ENCODE measurements at places on chromosomes 2 and 18. TPM values are rescaled to one million over a fixed set of nuclear protein-coding genes. Genes with fewer than 3 reads are reported as not detected.

DNA sequence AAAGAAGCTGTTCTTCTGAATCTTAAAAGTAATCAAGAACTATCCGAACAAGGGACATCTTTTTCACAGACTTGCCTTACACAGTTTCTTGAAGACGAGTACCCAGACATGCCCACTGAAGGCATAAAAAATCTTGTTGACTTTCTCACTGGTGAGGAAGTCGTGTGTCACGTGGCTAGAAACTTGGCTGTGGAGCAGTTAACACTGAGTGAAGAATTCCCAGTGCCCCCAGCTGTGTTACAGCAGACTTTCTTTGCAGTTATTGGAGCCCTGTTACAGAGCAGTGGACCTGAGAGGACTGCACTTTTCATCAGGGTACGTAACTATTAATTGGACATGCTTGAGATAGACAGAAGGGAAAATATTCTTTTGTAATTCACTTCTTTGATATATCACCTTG is 2.4 kb downstream of the MRPL44 start:
- DNase-seq: no peak

- no peak for DNase-seq
These were observed 46.2 kb downstream of the ARHGAP15 start for GRCh38 chr2:143175438-143175837.

- DNase-seq: no peak
These were observed 98.5 kb upstream of the NOSTRIN start for GRCh38 chr2:168703926-168704325.

DNA sequence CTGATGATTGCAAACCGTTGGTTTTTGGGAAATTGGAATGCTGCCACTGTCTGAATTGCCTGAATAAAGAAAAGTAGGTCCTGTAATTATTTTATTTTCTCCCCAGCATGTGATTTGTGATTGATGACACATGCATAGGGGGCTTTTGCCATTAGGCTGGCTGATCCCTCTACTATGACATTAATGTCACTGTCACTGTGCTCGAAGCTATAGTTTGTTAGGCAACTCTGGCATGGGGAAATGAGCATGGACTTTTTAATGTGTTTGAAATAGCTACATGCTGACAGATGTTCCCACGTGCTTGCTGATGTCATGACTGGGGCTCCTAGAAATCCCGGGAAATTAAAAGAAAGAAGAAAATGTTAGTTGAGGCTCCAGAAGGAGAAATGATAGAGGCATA is 99.1 kb downstream of the HRH4 start:
- peak; percentile 73 for DNase-seq

DUSP11 gene
- total RNA-seq: 35.8 TPM

DNA sequence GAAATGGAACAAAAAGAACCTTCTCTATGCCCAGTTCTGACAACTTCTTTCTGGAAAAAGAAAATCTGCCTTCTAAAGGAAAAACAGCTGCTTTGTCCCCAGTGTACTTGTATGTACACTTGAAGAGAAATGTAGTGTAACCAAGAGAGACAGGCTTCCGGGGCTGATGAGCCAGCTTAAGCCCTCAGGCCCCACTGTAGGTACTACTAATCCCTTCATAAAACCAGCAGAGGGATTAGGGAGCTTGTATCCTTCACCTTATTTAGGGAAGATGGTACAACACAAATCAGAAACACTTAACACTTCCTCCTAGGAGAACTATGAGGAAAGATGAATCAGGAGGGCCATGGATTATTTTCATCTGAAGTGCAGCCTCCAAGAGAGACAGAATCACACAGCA is 18.8 kb upstream of the SUCLG1 start:
- no peak for DNase-seq

DNA sequence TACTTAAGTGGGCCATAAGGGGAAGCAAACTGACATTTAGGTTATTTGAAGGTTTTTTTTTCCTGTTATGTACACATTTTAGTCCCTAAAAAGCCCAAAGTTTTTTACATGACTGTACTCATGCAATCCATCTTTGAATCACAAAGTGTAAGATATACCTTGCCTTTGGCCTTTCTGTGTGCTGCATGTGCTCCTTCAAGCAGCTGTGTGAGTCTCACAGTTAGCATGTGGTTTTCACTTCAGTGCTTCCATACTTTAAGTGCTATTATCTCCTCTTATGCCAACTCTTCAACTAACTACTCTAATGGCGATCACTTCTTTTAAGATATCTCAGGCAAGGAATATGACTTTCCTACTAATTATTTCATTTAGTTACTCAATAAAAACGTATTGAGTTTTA is 597.1 kb upstream of the ACVR2A start:
- DNase-seq: no peak
